ENCODE measurements at places on chromosomes 1 and 21. TPM values are rescaled to one million over a fixed set of nuclear protein-coding genes. Genes with fewer than 3 reads are reported as not detected.

- H3K36me3 ChIP-seq, result no peaks in the 10 kb centered on the region
- H3K4me1 ChIP-seq, result no peaks in the 10 kb centered on the region
- H3K27ac ChIP-seq, result no peak overlapping the region
- no peaks in the 10 kb centered on the region for H3K27me3 ChIP-seq
These were observed 27.2 kb upstream of the KLF18 start for GRCh38 chr1:44168520-44169098.

- peak within 1 kb of the TSS; percentile 39 for H3K27ac ChIP-seq
- no peak for DNase-seq
- no peaks in the 10 kb centered on the region for H3K27me3 ChIP-seq
- H3K4me3 ChIP-seq, result peak within 1 kb of the TSS; percentile 51
- H3K4me1 ChIP-seq, result peaks cover 26% of the 10 kb centered on the region
- H3K36me3 ChIP-seq, result no peaks in the 10 kb centered on the region
These were observed at the start of gene C2CD4D for GRCh38 chr1:151839457-151840403. C2CD4D (minus strand) TSS chr1:151839820; CDS start chr1:151838989, 831 bp downstream.

GRCh38 chr21:43956670-43957035 lies 55.5 kb upstream of the TRAPPC10 start:
- H3K27ac ChIP-seq, result no peak overlapping the region
- no peak for DNase-seq
- H3K4me1 ChIP-seq, result no peaks in the 10 kb centered on the region
- no peaks in the 10 kb centered on the region for H3K27me3 ChIP-seq

GRCh38 chr1:223780949-223781348 lies 64.8 kb downstream of the TP53BP2 start:
- no peak overlapping the region for H3K4me3 ChIP-seq
- no peak for DNase-seq
- H3K36me3 ChIP-seq, result no peaks in the 10 kb centered on the region
- H3K27ac ChIP-seq, result no peak overlapping the region
- H3K4me1 ChIP-seq, result peaks cover 4% of the 10 kb centered on the region

LHX8 gene
- not detected for total RNA-seq

PRDM2 gene
- total RNA-seq, result 56.2 TPM

GRCh38 chr1:178284058-178284457 lies 190.2 kb downstream of the RASAL2 start:
- no peak overlapping the region for H3K4me3 ChIP-seq
- H3K36me3 ChIP-seq, result no peaks in the 10 kb centered on the region
- no peak for DNase-seq
- H3K27ac ChIP-seq, result no peak overlapping the region

GRCh38 chr1:25186161-25187007 lies 45.9 kb downstream of the SYF2 start:
- DNase-seq, result peak; percentile 67
- H3K27ac ChIP-seq, result no peak overlapping the region
- no peaks in the 10 kb centered on the region for H3K36me3 ChIP-seq
- no peaks in the 10 kb centered on the region for H3K4me1 ChIP-seq

DNA sequence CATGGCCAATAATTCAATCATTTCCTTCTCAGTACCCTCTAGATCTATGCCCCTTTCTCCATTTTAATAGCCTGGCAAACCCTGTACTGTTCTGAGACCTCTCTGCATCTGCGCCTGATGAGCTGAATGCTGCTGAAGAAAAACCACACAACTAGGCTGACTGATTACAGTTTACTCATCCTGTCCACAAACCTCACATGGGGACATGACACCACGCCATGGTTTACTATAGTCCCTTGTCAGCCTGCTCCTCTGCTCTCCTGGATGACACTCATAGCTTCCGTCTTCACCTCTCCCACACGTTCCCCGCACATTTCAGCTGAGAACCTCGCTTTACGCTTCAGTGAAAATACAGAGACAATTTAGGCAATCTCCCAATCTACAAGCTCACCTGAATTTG lies 59.7 kb downstream of the DESI2 start:
- H3K27ac ChIP-seq, result no peak overlapping the region
- no peaks in the 10 kb centered on the region for H3K27me3 ChIP-seq
- no peaks in the 10 kb centered on the region for H3K4me1 ChIP-seq
- H3K36me3 ChIP-seq, result no peaks in the 10 kb centered on the region
- no peak overlapping the region for H3K4me3 ChIP-seq

GRCh38 chr1:247385283-247385682 lies 30.7 kb upstream of the NLRP3 start:
- no peak overlapping the region for H3K4me3 ChIP-seq
- no peaks in the 10 kb centered on the region for H3K36me3 ChIP-seq
- H3K27ac ChIP-seq, result no peak overlapping the region

GRCh38 chr21:29305068-29305467 lies 6.3 kb downstream of the BACH1 start:
- no peak for DNase-seq
- H3K4me3 ChIP-seq, result no peak overlapping the region
- peaks cover 85% of the 10 kb centered on the region for H3K4me1 ChIP-seq
- H3K27ac ChIP-seq, result no peak overlapping the region
- no peaks in the 10 kb centered on the region for H3K36me3 ChIP-seq

DNA sequence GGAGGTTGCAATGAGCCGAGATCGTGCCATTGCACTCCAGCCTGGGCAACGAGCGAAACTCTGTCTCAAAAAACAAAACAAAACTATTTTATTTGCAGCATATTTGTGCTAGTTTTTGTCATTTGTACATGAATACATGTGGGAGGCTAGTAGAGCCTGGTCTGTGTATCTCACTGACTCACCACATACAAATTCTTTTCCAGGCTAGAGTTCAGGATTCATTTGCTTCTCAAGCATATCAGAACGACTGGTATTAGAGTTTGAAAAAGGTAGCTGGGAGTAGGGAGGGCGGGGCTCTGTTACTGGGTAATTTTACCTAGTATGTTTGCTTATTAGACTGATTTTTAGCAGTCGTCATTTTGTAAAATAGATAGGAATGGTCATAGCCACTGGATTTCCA lies 4.5 kb upstream of the TOR3A start:
- H3K27ac ChIP-seq, result no peak overlapping the region
- H3K4me1 ChIP-seq, result peaks cover 9% of the 10 kb centered on the region
- DNase-seq, result no peak
- H3K4me3 ChIP-seq, result no peak overlapping the region

DNA sequence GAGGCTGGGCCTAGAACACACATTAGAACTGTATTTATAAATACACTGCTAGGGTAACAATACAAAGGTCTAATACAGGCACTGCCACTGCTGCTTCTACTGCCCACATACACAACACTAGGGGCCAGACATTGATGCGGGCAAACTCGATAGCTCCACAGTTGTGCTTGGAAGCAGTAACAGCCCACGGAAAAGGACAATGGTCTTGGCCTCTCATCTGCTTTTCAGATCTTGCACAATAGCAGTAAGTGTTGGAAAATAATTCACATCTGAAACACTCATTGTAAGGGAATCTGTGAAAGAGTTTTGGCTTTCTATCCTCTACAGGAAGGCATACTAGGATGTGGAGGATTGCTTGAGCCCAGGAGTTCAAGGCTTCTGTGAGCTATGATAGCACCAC lies 6.9 kb upstream of the SPOCD1 start:
- H3K4me1 ChIP-seq, result no peaks in the 10 kb centered on the region
- no peaks in the 10 kb centered on the region for H3K27me3 ChIP-seq
- DNase-seq, result peak; percentile 7
- H3K27ac ChIP-seq, result no peak overlapping the region

AMY1A gene
- total RNA-seq, result not detected

GRCh38 chr1:247905910-247906503 lies 10.6 kb downstream of the OR2W3 start:
- H3K27me3 ChIP-seq, result no peaks in the 10 kb centered on the region
- peak overlapping the region; percentile 19 for H3K4me3 ChIP-seq
- H3K36me3 ChIP-seq, result no peaks in the 10 kb centered on the region
- H3K27ac ChIP-seq, result no peak overlapping the region
- H3K4me1 ChIP-seq, result no peaks in the 10 kb centered on the region

CFAP141 gene
- total RNA-seq, result not detected

DNA sequence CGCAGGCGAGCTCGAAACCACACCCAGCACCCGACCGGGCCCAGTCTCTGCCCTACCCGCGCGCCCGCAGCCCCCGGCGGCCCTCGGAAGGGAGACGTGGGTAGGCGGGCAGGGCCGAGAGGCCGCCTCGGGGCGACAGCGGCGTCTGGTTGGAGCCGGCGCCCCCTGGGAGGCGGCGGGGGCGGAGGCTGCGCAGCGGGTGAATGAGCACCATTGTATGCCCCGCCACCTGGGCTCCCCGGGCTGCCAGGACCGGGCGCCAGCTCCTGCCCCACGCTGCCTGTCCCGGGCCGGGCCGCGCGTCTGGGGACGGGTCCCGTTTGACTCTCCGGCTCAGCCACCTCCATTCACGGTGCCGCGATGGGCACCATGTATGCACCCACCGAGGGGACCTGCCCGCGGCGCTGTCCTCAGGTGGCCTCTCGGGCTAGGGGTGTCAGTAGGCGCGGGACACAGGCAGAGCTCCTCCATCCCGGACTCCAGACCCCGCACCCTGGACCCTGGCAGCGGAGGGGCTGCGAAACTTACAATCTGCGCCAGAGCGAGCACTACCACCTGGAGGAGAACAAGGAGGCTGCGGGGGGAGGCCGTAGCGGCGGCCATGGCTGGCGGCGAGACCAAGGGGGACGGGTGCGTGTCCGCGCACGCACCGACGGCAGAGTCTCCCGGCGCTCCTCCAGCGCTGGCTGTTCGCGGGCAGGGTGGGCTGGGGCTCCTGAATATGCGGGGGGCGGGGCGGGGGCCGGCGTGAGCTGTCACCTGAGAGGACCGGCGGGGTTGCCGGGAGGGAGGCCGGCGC lies at the start of gene COL9A2:
TSS of gene COL9A2 (minus strand) at position 692 of the 799 bp plus-strand sequence. CDS start at position 603, 89 bp downstream.
- peaks cover 36% of the 10 kb centered on the region for H3K4me1 ChIP-seq
- H3K27me3 ChIP-seq, result peaks cover 7% of the 10 kb centered on the region
- H3K27ac ChIP-seq, result no peak within 1 kb of the TSS
- no peak for DNase-seq

SLC6A9 gene
- 24.3 TPM for total RNA-seq

GRCh38 chr1:246930830-246931548 lies 759 bp downstream of the AHCTF1 start:
- H3K36me3 ChIP-seq, result peaks cover 3% of the 10 kb centered on the region
- peak overlapping the region; percentile 94 for H3K4me3 ChIP-seq
- H3K27me3 ChIP-seq, result no peaks in the 10 kb centered on the region
- peak overlapping the region; percentile 96 for H3K27ac ChIP-seq
- H3K4me1 ChIP-seq, result peaks cover 17% of the 10 kb centered on the region
- no peak for DNase-seq

RPE65 gene
- not detected for total RNA-seq

DNA sequence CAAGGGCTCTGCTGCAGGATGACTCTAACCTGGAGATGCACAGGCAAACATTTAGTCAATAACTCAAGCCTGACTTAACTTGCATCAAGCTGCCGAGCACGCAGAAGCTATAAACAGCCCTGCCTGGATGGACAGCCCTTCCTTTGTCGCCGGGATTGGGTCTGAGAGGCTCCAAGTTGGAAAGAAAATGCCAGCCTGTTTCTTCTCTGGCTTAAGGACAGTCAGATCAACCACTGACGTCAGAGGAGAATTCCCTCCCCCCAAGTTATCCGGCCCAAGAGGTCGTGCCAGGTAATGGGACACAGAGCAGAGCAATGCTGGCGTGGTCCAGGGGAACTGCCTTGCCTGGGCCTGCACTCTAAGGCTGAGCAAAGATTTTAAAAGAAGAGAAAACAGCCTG lies 27.1 kb upstream of the LRRC38 start:
- no peak for DNase-seq
- peaks cover 17% of the 10 kb centered on the region for H3K4me1 ChIP-seq
- no peak overlapping the region for H3K27ac ChIP-seq
- H3K27me3 ChIP-seq, result no peaks in the 10 kb centered on the region
- no peaks in the 10 kb centered on the region for H3K36me3 ChIP-seq
- no peak overlapping the region for H3K4me3 ChIP-seq

GRCh38 chr1:115413208-115413607 lies 75.2 kb upstream of the NGF start:
- H3K27ac ChIP-seq, result no peak overlapping the region
- no peak overlapping the region for H3K4me3 ChIP-seq
- DNase-seq, result no peak
- H3K36me3 ChIP-seq, result no peaks in the 10 kb centered on the region
- H3K4me1 ChIP-seq, result no peaks in the 10 kb centered on the region

Measured in vagina (tissue), 2 donors.